ENCODE measurements at places on chromosomes 12 and 14.
A peak's percentile ranks its signal among the peaks of the same experiment; 100 is the strongest.

GRCh38 chr12:107992870-107993451 lies 136.1 kb upstream of the WSCD2 start:
- DNase-seq: no peak

GRCh38 chr12:39619316-39619659 lies 315 bp downstream of the ABCD2 start:
- DNase-seq: no peak

GRCh38 chr14:31197671-31198070 lies 9.9 kb downstream of the HECTD1 start:
- DNase-seq: no peak

GRCh38 chr14:102511538-102511937 lies 2.0 kb upstream of the ANKRD9 start:
- DNase-seq: no peak

DNA sequence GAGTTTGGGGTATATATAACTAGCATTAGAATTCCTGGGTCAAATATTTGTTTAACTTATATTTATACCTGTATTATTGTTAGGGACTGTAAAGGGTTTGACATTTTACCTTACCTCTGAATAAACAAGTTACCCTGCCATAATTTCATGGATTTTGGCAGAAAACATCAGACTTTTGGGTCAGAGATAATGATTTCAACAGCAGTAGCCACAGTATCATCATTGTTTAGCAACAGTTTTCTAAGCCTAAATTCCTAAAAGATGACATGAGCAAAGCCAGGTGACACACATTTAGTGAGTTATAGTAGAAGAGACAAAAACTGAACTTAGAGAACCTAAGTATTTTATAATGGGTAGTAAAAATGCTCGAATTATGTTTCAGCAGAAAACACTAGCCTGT lies 954.4 kb downstream of the TRHDE start:
- no peak for DNase-seq

- DNase-seq: no peak
These were observed 704.9 kb downstream of the NRXN3 start for GRCh38 chr14:78875049-78875448.

GRCh38 chr12:4118017-4118510 lies 155.5 kb upstream of the CCND2 start:
- no peak for DNase-seq

DNA sequence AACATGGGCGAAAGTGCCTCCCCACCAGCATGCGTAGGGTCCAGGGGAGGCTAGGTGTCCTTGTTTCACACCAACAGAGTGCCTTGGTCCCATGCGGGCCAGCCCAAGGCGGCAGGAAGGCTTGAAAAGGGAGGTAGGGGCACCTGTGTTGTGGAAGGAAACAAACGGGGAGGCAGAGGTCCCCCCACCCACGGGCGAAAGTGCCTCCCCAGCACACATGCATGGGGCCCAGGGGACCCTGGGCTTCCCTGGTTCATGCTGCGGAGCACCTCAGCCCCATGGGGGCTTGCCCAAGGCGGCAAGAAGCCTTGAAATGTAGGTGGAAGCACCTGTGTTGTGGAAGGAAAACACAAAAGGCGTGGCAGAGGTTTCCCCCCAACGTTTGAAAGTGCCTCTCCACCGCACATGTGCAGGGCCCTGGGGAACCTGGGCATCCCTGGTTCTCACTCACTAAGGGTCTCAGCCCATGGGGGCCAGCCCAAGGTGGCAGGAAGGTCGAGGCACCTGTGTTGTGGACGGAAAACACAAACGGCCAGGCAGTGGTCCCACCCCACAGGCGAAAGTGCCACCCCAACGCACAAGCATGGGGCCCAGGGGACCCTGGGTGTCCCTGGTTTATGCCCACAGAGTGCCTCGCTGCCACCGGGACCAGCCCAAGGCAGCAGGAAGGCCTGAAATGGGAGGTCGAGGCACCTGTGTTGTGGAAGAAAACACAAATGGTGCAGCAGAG lies 374.7 kb downstream of the ALG10 start:
- no peak for DNase-seq

- no peak for DNase-seq
These were observed 175.7 kb downstream of the RIMBP2 start for GRCh38 chr12:130540376-130540775.

- DNase-seq: no peak
These were observed 356.6 kb downstream of the FUT8 start for GRCh38 chr14:65769151-65769550.

DNA sequence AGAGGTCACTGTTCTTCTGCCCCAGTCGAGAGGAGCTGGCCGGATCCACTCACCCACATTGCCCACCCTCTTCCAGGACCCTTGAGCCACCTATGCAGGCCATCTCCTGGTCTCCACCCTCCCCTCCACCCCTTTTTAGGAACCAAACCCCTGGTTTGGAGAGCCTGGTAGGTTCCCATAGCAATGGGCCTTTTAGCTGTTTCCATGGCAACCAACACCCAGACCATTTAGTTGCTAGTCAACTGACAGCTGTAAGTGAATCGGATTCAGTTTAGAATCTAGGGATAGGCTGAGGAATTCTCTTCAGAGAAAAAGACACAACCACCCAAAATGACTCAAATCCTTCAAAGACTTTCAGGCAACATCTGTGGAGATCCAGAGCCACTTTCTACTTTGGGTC lies 16.5 kb downstream of the NPC2 start:
- DNase-seq: no peak

DNA sequence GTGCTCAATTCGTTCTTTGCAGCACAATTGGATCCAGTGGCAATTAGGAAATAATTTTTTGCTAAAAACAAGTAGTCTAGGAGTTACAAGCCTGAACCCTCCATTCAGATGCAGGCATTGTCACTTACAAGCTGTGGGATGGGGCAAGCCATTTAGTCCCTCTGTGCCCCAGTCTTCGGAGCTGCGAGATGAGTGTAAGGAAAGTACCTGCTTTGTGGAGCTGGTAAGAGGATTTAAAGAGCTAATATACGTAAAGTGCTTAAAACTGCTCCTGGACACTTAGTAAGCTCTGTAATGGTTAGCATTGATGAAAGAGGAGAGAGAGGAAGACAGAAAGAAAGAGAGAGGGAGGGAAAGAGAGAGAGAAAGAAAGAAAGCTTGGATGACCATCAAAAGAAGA lies 112.5 kb downstream of the LGMN start:
- no peak for DNase-seq

- no peak for DNase-seq
These were observed 23.0 kb downstream of the FAM222A start for GRCh38 chr12:109736552-109737108.

GRCh38 chr14:22391908-22392565 lies 197.0 kb downstream of the DAD1 start:
- DNase-seq: no peak

- peak; percentile 30 for DNase-seq
These were observed 376.3 kb upstream of the RGS6 start for GRCh38 chr14:71555654-71556559.

- DNase-seq: no peak
These were observed 243.0 kb upstream of the TMTC1 start for GRCh38 chr12:30026621-30027234.

GRCh38 chr12:120944645-120945217 lies 33.6 kb upstream of the HNF1A start:
- peak; percentile 50 for DNase-seq

DNA sequence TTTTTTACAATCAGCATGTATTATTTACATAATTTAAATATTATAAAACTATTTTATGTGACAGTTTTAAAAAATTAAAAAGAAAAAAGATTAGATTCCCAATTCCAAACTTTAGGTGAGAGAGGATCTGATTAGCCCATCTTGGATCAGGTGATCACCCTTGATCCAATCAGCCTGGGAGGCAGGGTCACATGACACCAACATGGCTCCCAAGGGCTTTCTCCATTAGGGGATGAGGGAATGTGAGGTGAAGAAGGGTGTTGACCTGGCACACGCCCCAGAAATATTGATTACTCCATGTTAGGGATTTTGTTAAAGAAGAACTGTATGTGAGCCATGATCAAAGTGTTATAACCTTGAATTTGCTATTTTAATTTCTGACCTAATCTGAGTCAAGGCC lies 225.4 kb downstream of the RBM19 start:
- no peak for DNase-seq

GRCh38 chr12:132155771-132156572 lies 11.7 kb downstream of the NOC4L start:
- DNase-seq: no peak

- no peak for DNase-seq
These were observed 17.0 kb downstream of the ANO6 start for GRCh38 chr12:45232756-45233372.

GRCh38 chr14:55419663-55420062 lies 8.0 kb upstream of the ATG14 start:
- DNase-seq: no peak

GRCh38 chr14:63277591-63278183 lies 41.0 kb downstream of the GPHB5 start:
- no peak for DNase-seq

DNA sequence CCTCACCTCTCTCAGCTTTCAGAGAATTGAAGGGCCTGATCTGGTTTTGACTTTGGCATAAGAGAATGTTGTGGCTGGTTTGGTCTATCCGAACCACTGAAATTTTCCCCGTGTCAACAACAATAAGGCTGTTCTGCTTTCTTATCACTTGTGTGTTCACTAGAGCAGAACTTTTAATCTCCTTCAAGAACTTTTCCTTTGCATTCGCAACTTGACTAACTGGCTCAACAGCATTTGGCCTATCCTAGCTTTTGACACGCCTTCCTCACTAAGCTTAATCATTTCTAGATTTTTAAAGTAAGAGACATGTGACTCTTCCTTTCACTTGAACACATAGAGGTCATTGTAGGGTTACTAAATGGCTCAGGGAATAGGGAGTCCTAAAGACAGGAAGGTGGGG lies 25.9 kb upstream of the EDDM3A start:
- DNase-seq: no peak

GRCh38 chr12:1663440-1664132 lies 27.3 kb upstream of the ADIPOR2 start:
- DNase-seq: no peak

DNA sequence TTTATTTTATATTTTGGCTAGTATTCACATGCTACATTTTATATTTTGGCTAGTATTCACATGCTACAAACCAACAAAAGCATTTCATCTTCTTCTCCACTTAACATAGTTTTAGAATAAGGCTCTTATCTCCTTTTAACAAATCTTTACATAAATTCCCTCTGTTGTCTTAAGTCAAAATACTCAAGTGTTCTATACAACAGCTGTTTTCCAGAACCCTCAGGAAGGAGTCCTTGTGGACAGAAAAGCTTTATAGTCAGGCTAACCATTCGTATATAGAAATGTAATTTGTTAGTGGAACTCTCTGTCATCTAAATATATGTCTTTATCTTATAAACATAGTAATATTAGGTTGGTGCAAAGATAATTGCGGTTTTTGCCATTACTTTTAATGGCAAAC lies 191.0 kb upstream of the FLRT2 start:
- DNase-seq: no peak

GRCh38 chr14:22475381-22475780 lies 113.6 kb downstream of the DAD1 start:
- DNase-seq: no peak

- no peak for DNase-seq
These were observed 77.5 kb downstream of the FAR2 start for GRCh38 chr12:29226616-29227015.

- no peak for DNase-seq
These were observed 17.8 kb downstream of the GPR132 start for GRCh38 chr14:105047283-105048016.

- DNase-seq: no peak
These were observed 81.2 kb downstream of the PRKD1 start for GRCh38 chr14:29846339-29847055.

DNA sequence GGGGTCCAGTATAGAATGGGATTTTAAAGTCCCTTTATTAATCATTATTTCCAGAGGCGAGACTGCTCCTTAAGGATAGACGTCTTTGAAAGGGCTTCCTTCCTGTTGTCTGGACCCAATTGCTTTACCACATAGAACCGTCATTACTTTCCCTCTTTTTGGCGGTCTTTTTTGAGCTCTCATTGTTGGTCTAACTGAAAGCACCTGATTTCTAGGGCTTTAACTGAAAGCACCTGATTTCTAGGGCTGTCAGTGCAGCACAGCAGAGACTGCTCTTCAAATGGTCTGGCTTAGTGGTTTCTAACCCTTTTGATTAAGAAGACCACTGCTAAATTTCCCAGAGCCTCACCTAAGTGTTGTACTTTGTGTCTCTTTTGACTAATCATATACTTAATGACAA lies 95.8 kb downstream of the PRKCH start:
- no peak for DNase-seq

- DNase-seq: no peak
These were observed 171.6 kb downstream of the CALM1 start for GRCh38 chr14:90568405-90568804.

- DNase-seq: no peak
These were observed 21.8 kb downstream of the SENP1 start for GRCh38 chr12:48084066-48084465.

- DNase-seq: no peak
These were observed 235.5 kb downstream of the NELL2 start for GRCh38 chr12:44640427-44641190.

DNA sequence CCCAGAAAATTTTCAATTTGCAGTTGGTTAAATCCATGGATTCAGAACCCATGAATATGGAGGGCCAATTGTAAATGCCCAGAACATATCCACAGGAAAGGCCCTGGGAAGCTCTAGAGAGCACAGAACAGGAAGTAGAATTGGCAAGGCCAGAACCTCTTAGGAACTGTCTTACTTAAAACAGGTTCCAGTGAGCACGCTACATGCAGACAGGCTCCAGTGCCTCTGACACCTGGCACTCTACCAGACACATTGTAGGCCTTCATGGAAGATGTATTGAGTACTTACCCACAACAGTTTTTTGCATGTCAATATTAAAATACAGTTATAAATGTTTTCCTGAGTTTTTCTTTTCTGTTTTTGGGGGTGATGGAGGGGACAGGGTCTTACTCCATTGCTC lies 188.2 kb upstream of the FRMD6 start:
- no peak for DNase-seq

DNA sequence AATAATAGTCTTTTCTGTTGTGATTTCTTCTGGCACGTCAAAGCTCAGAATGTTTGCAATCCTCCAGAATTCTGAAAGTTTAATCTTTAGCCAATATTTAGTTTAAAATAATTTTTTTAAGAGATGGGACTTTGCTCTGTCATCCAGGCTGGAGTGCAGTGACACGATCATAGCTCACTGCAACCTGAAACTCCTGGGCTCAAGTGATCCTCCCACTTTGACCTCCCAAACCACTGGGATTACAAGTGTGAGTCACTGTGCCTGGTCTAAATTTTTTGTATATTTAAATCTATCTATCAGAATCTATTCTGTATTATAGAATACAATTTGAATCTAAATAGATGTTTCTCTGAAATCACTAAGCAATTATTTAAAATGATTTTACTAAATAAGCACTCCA lies 572.7 kb downstream of the VRK1 start:
- DNase-seq: no peak

DNA sequence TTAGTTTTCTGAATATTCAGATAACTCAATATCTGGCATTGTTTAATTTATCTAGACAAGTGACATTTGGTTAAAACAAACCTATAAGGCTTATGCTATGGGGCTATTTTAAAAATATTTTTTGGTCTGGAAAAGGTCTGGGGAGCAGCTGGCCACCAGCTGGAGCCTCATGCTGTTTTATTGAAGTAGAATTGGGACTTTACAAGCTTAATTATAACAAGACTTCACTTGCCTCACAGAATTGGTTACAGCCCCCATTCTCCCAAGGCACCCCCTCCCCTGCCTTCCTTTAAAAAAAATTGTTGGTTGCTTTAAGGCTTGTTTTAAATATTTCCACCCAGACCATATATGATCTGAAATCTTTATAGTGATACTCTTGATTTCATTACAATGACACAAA lies 453.9 kb downstream of the ADAMTS20 start:
- DNase-seq: no peak

GRCh38 chr14:103528587-103529382 lies at the start of gene TRMT61A:
Gene TRMT61A (plus strand): TSS chr14:103529196. CDS start chr14:103529979, 783 bp downstream.
- peak; percentile 60 for DNase-seq
